ENCODE measurements at places on chromosomes 1 and 21. TPM values are rescaled to one million over a fixed set of nuclear protein-coding genes. Genes with fewer than 3 reads are reported as not detected.

TLR5 gene
- 0.84 TPM for total RNA-seq

GPR61 gene
- 0.20 TPM for total RNA-seq

S100A7A gene
- not detected for total RNA-seq

C1orf226 gene
- 0.10 TPM for total RNA-seq

ATP1A4 gene
- total RNA-seq: not detected

OR14K1 gene
- total RNA-seq: not detected

PTGFRN gene
- total RNA-seq: 0.10 TPM

- H3K4me3 ChIP-seq: no peak overlapping the region
- DNase-seq: no peak
- H3K27me3 ChIP-seq: peaks cover 32% of the 10 kb centered on the region
- H3K27ac ChIP-seq: no peak overlapping the region
- H3K36me3 ChIP-seq: no peaks in the 10 kb centered on the region
These were observed 576 bp downstream of the CCN1 start for GRCh38 chr1:85580872-85581801.

DNA sequence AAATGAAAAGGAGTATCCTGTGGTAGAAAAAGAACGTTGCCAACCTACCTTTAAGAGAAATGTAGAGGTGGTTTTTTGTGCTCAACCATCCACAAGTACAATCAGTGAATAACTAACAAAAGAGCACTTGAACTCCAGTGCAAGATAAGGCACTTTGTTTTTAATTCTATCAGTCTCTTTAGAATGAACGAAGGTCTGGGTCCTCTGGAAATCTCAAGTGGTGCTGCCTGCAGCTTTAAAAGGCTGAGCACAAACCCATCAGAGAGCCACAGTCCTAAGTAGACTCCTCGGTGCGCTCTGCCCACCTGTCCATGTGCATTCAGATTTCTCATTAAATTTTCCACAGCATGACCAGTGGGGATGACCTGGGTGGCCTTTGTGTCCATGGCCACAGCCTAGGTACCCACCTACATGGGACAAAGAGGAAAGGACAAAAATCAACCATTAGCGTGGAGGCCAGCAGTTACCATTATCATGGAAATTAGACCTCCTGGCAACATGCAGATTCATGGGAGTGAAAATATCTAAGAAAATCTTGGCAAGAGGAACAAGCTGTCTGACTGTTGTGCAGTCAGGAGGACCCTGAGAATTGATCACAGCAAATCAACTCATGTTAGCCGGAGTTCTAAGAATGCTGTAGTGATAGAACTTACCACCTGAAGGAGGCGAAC lies 9.4 kb downstream of the TRIM45 start:
- no peak for DNase-seq
- no peak overlapping the region for H3K4me3 ChIP-seq
- H3K36me3 ChIP-seq: no peaks in the 10 kb centered on the region

DNA sequence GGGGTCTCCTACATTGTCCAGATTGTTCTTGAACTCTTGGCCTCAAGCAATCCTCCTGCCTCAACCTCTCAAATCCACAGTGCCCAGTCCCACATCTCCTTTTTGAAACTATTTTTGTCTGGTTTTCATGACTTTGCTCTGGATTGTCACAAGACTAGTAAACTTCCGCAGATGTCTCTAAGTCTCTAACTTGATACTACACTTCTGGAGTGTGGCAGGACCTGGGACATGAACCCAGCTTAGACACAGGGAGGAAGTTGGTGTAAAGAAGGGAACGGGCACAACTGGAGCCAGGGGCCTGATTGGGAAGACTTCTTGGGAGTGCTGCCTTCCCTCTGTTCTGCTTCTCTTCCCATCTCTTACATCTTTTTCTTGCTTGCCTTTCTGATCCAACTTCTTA lies 16.2 kb upstream of the DISC1 start:
- H3K27me3 ChIP-seq: no peaks in the 10 kb centered on the region
- peaks cover 45% of the 10 kb centered on the region for H3K4me1 ChIP-seq
- H3K36me3 ChIP-seq: no peaks in the 10 kb centered on the region

GRCh38 chr1:225657462-225657989 lies 4.6 kb upstream of the ENAH start:
- peaks cover 10% of the 10 kb centered on the region for H3K4me1 ChIP-seq
- no peak overlapping the region for H3K4me3 ChIP-seq
- H3K27me3 ChIP-seq: peaks cover 9% of the 10 kb centered on the region
- DNase-seq: no peak
- no peaks in the 10 kb centered on the region for H3K36me3 ChIP-seq

GRCh38 chr1:210584439-210585113 lies 255.9 kb downstream of the HHAT start:
- H3K27ac ChIP-seq: no peak overlapping the region
- H3K4me3 ChIP-seq: no peak overlapping the region
- H3K27me3 ChIP-seq: no peaks in the 10 kb centered on the region
- H3K36me3 ChIP-seq: no peaks in the 10 kb centered on the region

DNA sequence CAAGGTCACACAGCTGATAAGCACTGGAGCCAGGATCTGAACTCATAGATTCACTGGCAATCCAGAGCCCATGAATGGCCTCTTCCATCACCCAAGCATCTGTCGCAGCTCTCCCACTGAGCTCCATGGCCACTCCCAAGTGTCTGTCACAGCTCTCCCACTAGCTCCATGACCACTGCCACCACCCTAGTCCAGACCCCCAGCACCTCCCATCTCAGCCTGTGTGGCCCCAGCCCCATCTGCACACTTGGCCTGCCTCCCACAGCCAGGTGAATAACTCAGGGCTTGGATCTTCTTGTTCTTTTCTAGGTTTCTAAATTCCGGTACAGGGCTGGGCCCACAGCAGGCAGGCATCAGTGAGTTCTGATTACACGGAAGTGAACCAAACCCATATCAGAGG lies 76.0 kb downstream of the GLIS1 start:
- no peak overlapping the region for H3K4me3 ChIP-seq
- H3K36me3 ChIP-seq: no peaks in the 10 kb centered on the region
- no peaks in the 10 kb centered on the region for H3K27me3 ChIP-seq
- no peak for DNase-seq
- H3K27ac ChIP-seq: no peak overlapping the region

DNA sequence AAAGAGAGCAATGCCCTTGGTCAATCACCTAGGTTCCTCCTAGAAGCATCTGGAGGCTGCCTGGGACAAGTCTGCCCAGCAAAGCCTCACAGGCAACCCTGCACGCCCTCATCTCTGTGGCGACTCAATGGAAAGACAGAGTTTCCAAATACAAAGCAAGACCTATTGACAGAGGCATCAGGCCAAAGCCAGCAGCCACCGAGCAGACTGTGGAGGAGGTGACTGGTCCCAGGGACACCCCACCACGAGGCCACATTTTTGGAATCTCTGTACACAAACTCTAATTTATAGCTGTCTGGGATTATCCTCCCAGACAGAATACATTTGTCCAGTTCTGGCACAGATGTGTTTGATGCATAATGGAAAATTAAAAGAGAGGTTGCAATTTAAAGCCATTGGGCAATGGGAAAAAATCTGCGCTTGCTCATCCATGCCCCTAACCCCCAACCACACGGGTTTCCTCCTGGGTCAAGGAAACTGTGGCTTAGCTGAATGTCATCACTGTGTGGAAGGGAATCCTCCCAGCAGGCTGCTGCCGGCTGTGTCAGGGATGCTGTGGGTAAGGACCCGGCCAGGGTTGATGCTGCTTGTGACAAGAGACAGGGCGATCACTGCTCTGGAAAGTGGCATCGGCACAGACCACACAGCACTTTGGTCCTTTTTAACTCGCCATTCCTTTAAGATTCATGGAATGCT lies 14.3 kb downstream of the TSPAN2 start:
- H3K27me3 ChIP-seq: no peaks in the 10 kb centered on the region
- DNase-seq: no peak
- no peaks in the 10 kb centered on the region for H3K4me1 ChIP-seq
- no peak overlapping the region for H3K27ac ChIP-seq

- H3K4me1 ChIP-seq: no peaks in the 10 kb centered on the region
- H3K36me3 ChIP-seq: peaks cover 8% of the 10 kb centered on the region
- no peak overlapping the region for H3K4me3 ChIP-seq
- H3K27me3 ChIP-seq: no peaks in the 10 kb centered on the region
- no peak for DNase-seq
These were observed 95.4 kb downstream of the AHCTF1 start for GRCh38 chr1:246836209-246836966.

GRCh38 chr21:40704141-40704540 lies 142.8 kb downstream of the DSCAM start:
- H3K4me1 ChIP-seq: no peaks in the 10 kb centered on the region
- H3K27ac ChIP-seq: no peak overlapping the region
- H3K4me3 ChIP-seq: no peak overlapping the region
- H3K36me3 ChIP-seq: no peaks in the 10 kb centered on the region

GRCh38 chr1:1605034-1605591 lies 5.2 kb upstream of the FNDC10 start:
- H3K36me3 ChIP-seq: no peaks in the 10 kb centered on the region
- H3K27ac ChIP-seq: no peak overlapping the region
- H3K27me3 ChIP-seq: no peaks in the 10 kb centered on the region
- peaks cover 15% of the 10 kb centered on the region for H3K4me1 ChIP-seq

GRCh38 chr1:36115200-36115669 lies 9.8 kb downstream of the COL8A2 start:
- no peak for DNase-seq
- H3K4me1 ChIP-seq: no peaks in the 10 kb centered on the region
- H3K4me3 ChIP-seq: no peak overlapping the region
- H3K27me3 ChIP-seq: no peaks in the 10 kb centered on the region

DNA sequence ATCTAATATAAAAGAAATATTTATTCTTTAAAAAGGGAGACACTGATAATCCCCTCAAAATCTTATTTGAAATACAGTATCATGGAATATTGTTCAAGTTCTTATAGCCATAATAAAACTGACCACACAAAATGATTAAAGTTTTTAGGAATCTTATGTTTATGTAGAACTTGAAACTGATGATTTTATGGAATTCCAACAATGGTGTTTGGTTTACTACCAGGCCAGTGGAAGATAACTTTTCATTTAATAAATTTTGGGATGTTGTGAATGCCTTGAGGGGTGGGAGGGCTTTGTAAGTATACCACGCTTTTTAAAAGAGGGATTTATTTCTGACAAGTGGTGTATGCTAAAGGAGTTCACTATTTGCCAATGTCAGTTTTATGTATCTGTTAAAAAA lies 87.7 kb downstream of the RAB3GAP2 start:
- H3K27ac ChIP-seq: no peak overlapping the region
- no peaks in the 10 kb centered on the region for H3K4me1 ChIP-seq
- peaks cover 50% of the 10 kb centered on the region for H3K36me3 ChIP-seq
- H3K4me3 ChIP-seq: no peak overlapping the region

DNA sequence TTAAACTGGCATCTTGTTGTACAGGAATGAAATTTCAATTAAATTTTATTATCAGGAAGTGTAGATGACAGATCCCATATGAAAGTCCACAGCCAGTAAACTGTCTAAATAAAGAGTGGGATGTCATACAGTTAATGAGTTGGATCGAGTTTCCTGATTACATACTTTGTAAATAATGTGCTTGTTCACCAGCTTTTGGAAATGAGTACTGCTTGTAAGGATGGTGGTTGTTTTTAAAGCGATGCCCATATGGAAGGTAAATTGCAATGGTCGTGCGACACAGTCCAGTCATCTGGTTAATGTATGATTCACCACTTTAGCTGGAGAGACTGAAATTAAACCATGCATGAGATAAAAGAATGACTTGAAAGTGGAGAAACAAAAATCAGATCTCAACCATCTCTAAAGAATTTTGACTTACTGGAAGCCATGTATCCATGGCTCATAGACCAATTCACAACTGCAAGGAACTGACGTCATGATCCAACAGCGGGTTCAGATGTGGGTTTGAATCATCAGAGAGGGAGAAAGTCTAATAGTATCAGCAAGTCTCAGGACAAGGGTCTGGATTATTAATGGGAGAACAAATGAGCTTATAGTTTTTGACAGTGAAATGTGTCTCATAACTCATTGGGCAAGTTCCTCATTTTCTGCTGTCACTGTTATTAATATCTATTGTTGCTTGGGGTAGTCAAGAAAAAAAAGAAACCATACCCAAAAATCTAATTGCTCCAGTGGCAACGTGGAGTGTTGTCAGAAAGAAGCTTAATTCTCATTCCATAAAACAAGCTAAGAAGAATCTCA lies 49.0 kb downstream of the MAP10 start:
- no peak overlapping the region for H3K27ac ChIP-seq
- no peaks in the 10 kb centered on the region for H3K36me3 ChIP-seq
- H3K4me3 ChIP-seq: no peak overlapping the region
- no peaks in the 10 kb centered on the region for H3K4me1 ChIP-seq

DNA sequence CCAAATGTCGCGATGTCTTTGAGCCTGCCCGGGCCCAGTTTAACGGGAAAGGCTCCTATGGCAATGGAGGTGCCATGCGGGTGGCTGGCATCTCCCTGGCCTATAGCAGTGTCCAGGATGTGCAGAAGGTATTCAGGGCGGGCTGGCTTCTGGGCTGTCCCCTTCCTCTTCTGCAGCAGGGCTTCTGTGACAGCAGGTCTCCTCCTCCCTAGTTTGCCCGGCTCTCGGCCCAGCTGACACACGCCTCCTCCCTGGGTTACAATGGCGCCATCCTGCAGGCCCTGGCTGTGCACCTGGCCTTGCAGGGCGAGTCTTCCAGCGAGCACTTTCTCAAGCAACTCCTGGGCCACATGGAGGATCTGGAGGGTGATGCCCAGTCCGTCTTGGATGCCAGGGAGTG lies 3.0 kb downstream of the ADPRS start:
- peaks cover 19% of the 10 kb centered on the region for H3K4me1 ChIP-seq
- H3K27ac ChIP-seq: no peak overlapping the region
- H3K36me3 ChIP-seq: peaks cover 52% of the 10 kb centered on the region
- H3K4me3 ChIP-seq: no peak overlapping the region
- DNase-seq: no peak
- no peaks in the 10 kb centered on the region for H3K27me3 ChIP-seq

Data from CD4-positive, CD25-positive, alpha-beta regulatory T cell (primary cell).